ENCODE measurements at places on chromosomes 13 and 19.

GRCh38 chr13:32491028-32491427 lies 47.6 kb downstream of the N4BP2L2 start:
- no peak overlapping the region for H3K27ac ChIP-seq
- DNase-seq = no peak
- no peaks in the 10 kb centered on the region for H3K4me1 ChIP-seq
- no peak overlapping the region for H3K4me3 ChIP-seq
- H3K27me3 ChIP-seq = no peaks in the 10 kb centered on the region
- H3K36me3 ChIP-seq = no peaks in the 10 kb centered on the region

GRCh38 chr13:90445179-90445578 lies 902.3 kb upstream of the MIR17HG start:
- DNase-seq = no peak
- no peaks in the 10 kb centered on the region for H3K27me3 ChIP-seq
- H3K27ac ChIP-seq = no peak overlapping the region
- no peak overlapping the region for H3K4me3 ChIP-seq
- no peaks in the 10 kb centered on the region for H3K4me1 ChIP-seq

DNA sequence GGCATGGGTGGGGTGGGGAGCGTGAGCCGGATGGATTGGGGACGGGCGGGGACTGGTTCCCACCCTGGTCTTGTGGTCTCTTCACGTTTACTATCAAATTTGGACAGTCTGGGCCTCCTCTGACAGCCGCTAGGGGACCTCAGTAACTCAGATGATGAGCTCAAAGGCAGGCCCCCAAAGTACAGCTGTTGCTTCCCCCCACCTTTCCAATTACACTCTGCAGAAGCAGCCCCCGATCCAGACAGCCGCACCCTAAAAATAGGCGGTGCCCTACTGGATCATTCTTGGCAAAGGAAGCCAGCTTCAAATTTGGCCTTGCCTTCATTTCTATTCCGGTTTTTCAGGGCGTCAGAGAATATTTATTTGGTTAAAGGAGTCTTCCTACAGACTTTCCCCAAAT lies 1.9 kb upstream of the FOXO1 start:
- H3K4me3 ChIP-seq = no peak overlapping the region
- H3K4me1 ChIP-seq = peaks cover 24% of the 10 kb centered on the region
- H3K27ac ChIP-seq = no peak overlapping the region
- no peak for DNase-seq

DNA sequence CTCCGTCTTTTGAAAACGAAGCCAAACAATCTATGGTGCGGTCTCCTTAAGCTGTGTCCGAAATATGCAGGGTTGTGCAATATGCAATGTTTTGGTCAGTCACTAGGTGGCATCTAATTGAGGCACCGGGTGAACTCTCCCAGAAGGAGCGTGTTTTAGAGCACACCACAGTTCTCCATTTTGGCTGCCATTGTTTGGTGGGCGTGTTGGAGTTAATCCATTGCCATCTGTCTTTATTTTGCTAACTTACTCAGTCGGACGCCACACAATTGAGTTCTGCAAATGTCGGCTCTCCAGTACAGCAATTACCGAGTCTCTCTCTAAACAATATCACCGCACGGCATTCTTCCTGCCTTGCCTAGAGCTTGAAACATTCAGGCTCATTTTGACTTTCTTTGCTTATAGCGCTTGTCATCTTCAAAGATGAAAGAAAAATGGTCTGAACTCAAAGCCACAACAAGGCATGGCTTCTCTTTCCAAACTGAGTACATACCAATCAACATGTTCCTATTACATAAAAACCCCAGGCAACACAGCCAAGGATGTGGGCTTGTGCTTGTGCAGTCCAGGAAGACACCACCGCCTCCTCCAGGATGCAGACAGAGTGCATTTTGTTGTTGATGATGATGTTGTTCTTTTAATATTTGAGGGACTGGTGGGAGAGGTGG lies 182.0 kb upstream of the SERP2 start:
- no peak overlapping the region for H3K4me3 ChIP-seq
- H3K27me3 ChIP-seq = no peaks in the 10 kb centered on the region
- H3K4me1 ChIP-seq = no peaks in the 10 kb centered on the region
- DNase-seq = peak; percentile 35
- H3K36me3 ChIP-seq = no peaks in the 10 kb centered on the region
- no peak overlapping the region for H3K27ac ChIP-seq

DNA sequence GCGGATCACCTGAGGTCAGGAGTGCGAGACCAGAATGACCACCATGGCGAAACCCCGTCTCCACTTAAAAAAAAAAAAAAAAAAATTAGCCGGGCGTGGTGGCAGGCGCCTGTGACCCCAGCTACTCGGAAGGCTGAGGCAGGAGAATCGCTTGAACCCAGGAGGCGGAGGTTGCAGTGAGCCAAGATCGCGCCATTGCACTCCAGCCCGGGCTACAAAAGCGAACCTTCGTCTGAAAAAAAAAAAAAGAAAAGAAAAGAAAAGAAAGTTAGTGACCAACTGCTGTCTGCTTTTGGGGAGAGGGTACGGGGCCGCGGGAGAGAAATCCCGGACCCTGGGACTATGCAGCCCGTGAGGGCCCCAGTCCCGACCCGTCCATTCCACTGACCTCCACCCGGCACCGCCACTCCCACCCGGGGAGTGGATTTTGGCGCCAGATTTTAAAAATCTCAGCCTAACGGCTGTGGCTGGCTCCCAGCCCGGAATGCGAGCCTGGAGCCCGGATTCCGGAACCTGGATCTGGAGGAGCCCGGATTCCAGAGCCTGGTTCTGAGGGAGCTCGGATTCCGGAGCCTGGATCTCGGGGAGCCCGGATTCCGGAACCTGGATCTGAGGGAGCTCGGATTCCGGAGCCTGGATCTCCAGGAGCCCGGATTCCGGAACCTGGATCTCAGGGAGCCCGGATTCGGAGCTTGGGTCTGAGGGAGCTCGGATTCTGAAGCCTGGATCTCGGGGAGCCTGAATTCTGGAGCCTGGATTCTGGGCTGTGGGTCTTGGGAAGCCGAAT lies 6.1 kb upstream of the LMNB2 start:
- peaks cover 20% of the 10 kb centered on the region for H3K4me1 ChIP-seq
- H3K36me3 ChIP-seq = no peaks in the 10 kb centered on the region
- H3K27ac ChIP-seq = peak overlapping the region; percentile 42
- peaks cover 3% of the 10 kb centered on the region for H3K27me3 ChIP-seq
- peak; percentile 87 for DNase-seq

DNA sequence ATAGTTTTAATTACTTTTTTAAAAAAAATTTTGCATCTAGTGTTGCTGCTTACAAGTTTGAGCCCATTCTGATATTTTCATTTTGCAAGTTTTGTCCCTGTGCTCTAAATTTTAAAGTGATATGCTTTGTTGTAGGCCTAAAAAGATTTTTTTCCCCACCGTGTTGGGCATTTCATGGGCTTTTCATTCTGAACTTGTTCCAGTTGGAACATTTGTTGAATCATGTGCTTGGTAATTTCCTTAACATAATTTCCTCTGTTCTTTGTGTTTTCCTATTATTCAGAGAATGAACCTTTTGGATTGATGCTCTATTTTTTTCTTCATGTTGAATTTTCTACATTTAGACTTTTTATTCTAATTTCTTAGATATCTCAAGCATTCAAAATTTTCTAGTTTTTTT lies 206.4 kb upstream of the SPRY2 start:
- no peak overlapping the region for H3K27ac ChIP-seq
- no peak for DNase-seq
- no peaks in the 10 kb centered on the region for H3K36me3 ChIP-seq
- H3K4me3 ChIP-seq = no peak overlapping the region
- H3K27me3 ChIP-seq = no peaks in the 10 kb centered on the region

GRCh38 chr19:12346896-12347295 lies 13.5 kb upstream of the ZNF563 start:
- H3K27me3 ChIP-seq = no peaks in the 10 kb centered on the region
- no peak overlapping the region for H3K27ac ChIP-seq
- H3K4me1 ChIP-seq = no peaks in the 10 kb centered on the region
- no peak for DNase-seq
- no peak overlapping the region for H3K4me3 ChIP-seq

GRCh38 chr19:49157445-49158224 lies at the start of gene TRPM4:
TSS of gene TRPM4 (plus strand) at chr19:49157792. CDS start at chr19:49157867, 75 bp downstream.
- peak within 1 kb of the TSS; percentile 82 for H3K4me3 ChIP-seq
- peaks cover 39% of the 10 kb centered on the region for H3K4me1 ChIP-seq
- H3K27me3 ChIP-seq = no peaks in the 10 kb centered on the region
- peak within 1 kb of the TSS; percentile 57 for H3K27ac ChIP-seq
- DNase-seq = no peak

GRCh38 chr19:41302624-41303351 lies 7.2 kb upstream of the CCDC97 start:
- H3K4me3 ChIP-seq = no peak overlapping the region
- DNase-seq = no peak
- H3K27ac ChIP-seq = no peak overlapping the region
- peaks cover 87% of the 10 kb centered on the region for H3K36me3 ChIP-seq
- H3K4me1 ChIP-seq = peaks cover 9% of the 10 kb centered on the region
- H3K27me3 ChIP-seq = no peaks in the 10 kb centered on the region

GRCh38 chr13:95245071-95245470 lies 56.2 kb downstream of the ABCC4 start:
- no peak for DNase-seq
- peaks cover 3% of the 10 kb centered on the region for H3K36me3 ChIP-seq
- H3K4me3 ChIP-seq = no peak overlapping the region
- H3K27ac ChIP-seq = no peak overlapping the region

GRCh38 chr19:10517361-10517759 lies at the start of gene S1PR5:
TSS of gene S1PR5 (minus strand) at chr19:10517447. CDS start at chr19:10515011, 2,436 bp downstream.
- H3K27me3 ChIP-seq = peaks cover 78% of the 10 kb centered on the region
- no peak for DNase-seq
- no peaks in the 10 kb centered on the region for H3K36me3 ChIP-seq
- peaks cover 18% of the 10 kb centered on the region for H3K4me1 ChIP-seq

GRCh38 chr13:108166078-108166477 lies 49.3 kb downstream of the LIG4 start:
- H3K36me3 ChIP-seq = no peaks in the 10 kb centered on the region
- H3K27me3 ChIP-seq = no peaks in the 10 kb centered on the region
- no peak overlapping the region for H3K4me3 ChIP-seq

DNA sequence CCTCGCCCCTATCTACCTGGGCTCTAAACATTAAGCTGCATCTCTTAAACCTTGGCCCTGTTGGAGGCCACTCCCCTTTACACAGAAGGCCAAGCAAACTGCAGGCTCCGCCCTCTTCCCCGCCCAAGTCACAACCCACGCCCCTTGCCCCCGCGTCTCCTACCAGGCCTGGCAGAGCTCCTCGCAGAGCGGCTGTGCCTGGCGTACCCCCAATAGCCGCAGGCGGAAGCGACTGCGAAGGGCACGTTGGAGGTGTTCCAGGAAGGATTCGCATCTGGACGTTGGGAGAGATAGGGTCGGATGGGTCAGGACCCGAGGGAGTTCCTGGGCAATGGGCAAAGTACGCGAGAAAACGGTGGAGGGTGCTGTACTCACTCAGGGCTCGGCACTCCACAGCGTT lies 5.9 kb downstream of the RTBDN start:
- DNase-seq = peak; percentile 69
- no peaks in the 10 kb centered on the region for H3K36me3 ChIP-seq
- peaks cover 50% of the 10 kb centered on the region for H3K27me3 ChIP-seq
- H3K4me1 ChIP-seq = peaks cover 24% of the 10 kb centered on the region
- no peak overlapping the region for H3K4me3 ChIP-seq
- no peak overlapping the region for H3K27ac ChIP-seq

DNA sequence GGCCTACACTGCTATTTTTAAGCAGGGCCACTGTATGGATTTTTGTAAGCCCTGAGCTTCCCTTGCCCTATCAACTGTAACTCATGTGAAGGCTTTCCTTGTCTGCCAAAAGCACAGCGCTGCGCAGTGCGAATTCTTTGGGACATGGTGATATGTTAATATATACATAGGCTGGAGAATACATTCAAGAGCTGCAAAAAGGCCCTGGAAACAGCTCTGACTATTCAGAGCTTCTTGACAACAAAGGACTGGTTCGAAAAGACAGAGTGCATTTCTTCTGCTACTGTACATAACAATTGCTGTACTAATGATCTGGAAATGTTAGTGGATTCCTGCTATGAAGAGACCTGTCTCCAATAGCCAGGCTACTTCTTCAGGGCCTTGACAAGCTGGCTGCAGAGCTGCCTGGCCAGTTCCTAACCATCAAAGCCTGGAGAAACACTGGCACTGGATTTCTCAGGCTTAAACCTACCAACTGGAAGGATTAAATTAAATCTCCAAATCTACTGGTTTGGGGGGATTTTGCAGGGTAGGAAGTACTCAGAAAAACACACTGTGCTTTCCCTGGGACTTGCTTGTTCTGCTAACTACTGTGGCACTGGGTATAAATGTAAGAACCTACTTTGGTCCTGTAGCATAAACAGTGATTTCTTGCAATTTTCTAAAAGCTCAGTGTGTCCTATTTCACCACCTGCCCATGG lies 246.9 kb downstream of the DNAJC15 start:
- H3K36me3 ChIP-seq = no peaks in the 10 kb centered on the region
- no peak overlapping the region for H3K4me3 ChIP-seq
- peaks cover 6% of the 10 kb centered on the region for H3K4me1 ChIP-seq
- DNase-seq = peak; percentile 65
- no peaks in the 10 kb centered on the region for H3K27me3 ChIP-seq
- no peak overlapping the region for H3K27ac ChIP-seq

- H3K27ac ChIP-seq = no peak overlapping the region
- peaks cover 24% of the 10 kb centered on the region for H3K4me1 ChIP-seq
- H3K27me3 ChIP-seq = peaks cover 10% of the 10 kb centered on the region
- peaks cover 22% of the 10 kb centered on the region for H3K36me3 ChIP-seq
Measured at GRCh38 chr19:18987456-18987855, 45.9 kb downstream of the SUGP2 start.

GRCh38 chr13:41271456-41272285 lies 8.3 kb upstream of the MTRF1 start:
- H3K4me1 ChIP-seq = no peaks in the 10 kb centered on the region
- no peaks in the 10 kb centered on the region for H3K36me3 ChIP-seq
- H3K27me3 ChIP-seq = no peaks in the 10 kb centered on the region

DNA sequence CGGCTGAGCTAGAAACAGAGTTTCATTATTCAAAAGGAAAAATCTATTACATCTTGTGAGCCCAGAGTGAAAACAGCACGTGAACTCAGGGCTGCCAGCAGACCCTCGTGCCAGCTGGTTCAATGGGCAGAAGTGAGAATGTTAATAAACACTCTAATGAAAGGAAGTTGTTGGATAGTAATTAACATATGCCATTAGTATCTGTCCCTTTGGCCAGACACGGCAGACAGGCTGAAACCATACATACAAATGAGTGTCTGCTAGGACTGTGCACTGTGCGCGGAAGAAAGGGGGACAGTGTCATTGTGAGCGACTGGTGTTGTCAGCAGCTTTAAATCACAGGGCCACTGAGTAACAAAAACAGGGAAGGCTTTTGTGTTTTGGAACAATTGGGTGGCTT lies 121.9 kb upstream of the TSC22D1 start:
- DNase-seq = peak; percentile 45
- peaks cover 10% of the 10 kb centered on the region for H3K4me1 ChIP-seq
- H3K36me3 ChIP-seq = no peaks in the 10 kb centered on the region
- no peak overlapping the region for H3K27ac ChIP-seq

- no peaks in the 10 kb centered on the region for H3K27me3 ChIP-seq
- DNase-seq = no peak
- no peaks in the 10 kb centered on the region for H3K4me1 ChIP-seq
- no peak overlapping the region for H3K27ac ChIP-seq
- H3K36me3 ChIP-seq = no peaks in the 10 kb centered on the region
Measured at GRCh38 chr13:34561033-34561432, 381.0 kb upstream of the NBEA start.

DNA sequence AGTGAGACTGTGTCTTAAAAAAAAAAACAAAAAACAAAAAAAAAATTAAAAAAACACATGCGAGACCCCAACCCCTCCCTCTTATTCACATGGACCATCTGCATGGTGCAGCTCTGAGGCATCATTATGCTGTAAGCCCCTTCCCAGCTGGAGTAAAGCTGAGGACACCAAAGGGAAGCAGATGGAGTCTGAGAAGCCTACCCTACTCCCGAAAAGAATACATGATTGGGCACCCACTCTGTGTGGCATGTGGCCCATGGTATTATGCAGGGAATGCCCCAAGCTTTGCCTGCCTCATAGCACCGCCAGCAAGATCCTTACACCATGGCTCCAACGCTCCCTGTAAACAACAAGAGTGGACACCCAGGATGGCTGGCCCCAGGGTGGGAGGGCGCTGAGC lies 4.7 kb downstream of the PTH2 start:
- H3K4me1 ChIP-seq = peaks cover 25% of the 10 kb centered on the region
- H3K27me3 ChIP-seq = peaks cover 65% of the 10 kb centered on the region
- DNase-seq = no peak

Measured in spinal cord (tissue), 10 donors.